ENCODE measurements at places on chromosomes 6 and 20.

GRCh38 chr20:8862092-8862491 is 206.8 kb upstream of the PLCB4 start:
- DNase-seq, result no peak

DNA sequence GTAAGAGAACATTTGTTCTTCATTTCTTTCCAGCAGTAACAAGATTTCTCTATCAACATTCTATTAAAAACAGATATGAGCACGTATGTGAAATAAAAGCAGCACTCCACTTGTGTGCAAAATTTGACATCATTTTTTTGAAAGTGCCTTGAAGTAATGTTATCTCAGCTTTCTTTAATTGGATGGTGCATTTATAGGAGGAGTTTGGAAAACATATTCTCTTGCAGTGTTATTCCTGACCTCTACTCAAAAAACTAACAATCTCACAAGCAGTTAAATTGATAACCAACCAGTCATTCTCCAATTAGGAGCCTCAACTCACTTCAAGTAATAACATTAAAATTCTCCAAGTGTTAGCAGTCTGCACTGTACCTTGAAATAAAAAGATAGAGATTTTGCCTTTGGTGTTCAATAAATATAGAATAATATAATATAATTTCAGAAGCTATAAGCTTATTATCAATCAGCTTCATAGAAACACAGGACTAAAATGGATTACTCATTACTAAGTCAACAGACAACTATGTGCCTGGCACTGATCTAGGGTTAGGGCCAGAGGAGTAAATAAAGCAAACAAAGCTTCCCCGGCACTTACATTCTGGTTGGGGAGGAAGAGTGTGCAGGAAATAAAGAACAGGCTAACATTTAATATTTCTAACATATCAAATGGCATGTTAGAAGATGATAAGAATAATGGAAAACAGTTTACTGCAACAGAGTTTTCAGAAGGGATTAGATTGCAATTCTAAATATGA is 149.0 kb upstream of the SGK1 start:
- DNase-seq, result no peak

GRCh38 chr6:165605901-165606739 is 56.9 kb downstream of the PDE10A start:
- no peak for DNase-seq

DNA sequence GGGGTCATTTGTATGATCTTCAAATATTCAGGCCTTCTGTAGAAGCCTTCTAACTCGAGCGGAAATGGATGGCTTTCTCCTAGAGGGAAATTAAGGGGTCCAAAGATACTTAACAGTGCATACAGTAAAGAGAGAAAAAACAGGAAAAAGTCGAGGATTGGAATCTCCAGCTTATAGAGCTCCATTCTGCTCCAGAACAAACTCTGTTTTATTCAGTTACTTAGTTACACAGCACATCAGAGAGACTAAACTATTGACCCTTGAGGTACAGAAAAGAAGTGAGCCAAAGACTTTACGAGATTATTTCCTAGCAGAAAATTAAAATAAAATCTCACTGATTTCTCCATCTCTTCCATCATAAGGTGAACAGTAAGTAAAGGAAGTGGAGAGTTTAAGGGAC is 43.8 kb upstream of the DSE start:
- DNase-seq, result no peak
